AG08396 (cell line): ENCODE measurements at places on chromosomes 3 and 15.

DNA sequence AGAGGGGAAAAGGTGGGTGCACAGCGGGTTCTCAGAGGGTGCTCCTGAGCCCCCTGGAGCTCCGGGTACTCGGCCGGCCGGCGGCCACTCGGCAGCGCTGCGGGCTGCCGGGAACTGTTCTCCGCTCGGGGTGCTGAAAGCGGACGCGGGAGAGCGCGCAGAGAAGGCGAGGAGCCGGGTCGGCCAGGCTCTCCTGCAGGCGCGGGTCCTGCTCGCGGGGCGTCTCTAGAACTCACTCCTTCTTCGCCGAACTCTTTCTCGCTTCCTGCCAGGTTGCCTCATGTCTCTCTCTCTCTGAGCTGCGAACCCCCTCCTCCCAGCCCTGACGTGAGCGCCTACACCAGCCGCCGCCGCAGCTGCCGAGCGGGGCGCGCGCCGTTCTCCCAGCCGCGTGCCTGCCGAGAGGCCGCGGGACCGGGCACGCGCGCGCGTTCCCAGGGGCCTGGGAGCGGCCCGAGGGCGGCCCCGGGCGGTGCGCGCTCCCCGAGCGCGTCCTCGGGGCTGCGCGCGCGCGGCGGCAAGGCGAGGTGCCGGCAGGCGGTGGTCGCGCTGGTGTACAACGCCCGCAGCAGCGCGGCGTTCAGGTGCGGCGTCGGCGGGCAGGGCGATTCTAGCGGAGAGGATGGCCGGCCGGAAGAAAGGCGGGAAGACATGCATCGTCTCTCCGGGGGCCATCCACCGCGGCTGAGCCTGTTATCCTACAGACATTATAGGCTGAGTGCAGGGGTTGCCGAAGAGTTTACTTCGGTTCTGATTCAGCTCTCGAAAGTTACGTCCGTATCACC lies at the start of gene PEX5L:
TSS of gene PEX5L (minus strand) at position 267 of the 785 bp plus-strand sequence. CDS start 338 bp downstream, outside the sequence.
- DNase-seq = peak; percentile 80

DNA sequence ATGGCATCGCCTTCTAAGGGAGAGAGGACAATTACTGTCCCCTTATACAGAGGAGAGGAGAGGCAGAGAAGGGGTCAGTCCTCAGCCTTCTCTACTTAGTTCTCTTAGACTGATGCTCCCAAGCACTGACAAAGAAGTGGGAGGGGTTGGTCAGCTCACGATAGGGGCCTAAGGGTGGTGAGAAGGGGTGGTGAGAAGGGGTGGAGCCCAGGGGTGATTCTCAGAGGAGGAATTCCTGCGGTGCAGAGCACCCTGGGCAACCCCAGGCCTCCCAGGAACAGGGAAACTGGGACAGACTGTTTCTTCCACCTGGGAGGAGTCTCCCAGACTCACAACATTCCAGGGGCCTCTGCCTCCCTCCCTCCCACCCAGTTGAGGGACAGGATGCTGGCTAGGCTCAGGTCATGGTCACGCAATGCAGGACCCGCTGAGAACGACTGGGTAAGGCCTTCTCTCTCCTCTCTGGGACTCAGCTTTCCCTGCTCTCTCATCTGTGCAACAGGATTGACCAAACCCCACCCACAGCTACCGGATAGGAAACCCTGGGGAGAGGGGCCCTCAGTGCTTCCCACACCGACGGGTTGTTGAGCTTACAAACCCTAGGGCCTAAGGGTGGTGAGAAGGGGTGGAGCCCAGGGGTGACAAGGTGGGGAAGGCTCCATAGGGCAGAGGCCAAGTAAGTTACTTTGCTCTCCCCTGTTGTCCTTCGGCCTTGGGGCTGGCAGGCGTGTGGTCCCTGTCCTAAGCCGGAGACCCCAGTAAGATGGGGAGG lies 1.5 kb downstream of the TPRA1 start:
- peak; percentile 78 for DNase-seq

- no peak for DNase-seq
Measured at GRCh38 chr15:67760901-67761300, 64.4 kb upstream of the SKOR1 start.

- DNase-seq = no peak
Measured at GRCh38 chr15:60022379-60022741, 18.2 kb downstream of the FOXB1 start.

- DNase-seq = no peak
Measured at GRCh38 chr3:42226470-42227425, 39.2 kb downstream of the CCK start.

DNA sequence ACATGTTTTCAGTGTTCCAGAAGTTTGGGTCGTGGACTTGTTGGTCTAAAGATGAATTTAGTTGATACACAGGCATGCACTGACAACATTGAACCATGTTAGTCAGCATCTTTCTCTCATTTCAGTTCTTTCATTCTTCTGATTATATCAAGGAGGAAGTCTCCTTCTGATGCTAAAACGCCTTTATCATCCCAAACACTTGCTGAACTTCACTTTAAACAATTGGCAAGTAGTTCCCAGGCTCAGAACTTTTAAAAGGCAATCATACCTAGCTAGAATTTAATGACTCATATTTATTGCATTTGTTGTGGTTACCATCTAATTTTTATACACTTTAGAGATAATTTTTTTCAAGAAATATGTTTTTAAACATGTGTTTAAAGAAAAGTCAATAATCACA lies 15.9 kb downstream of the LMCD1 start:
- DNase-seq = no peak

- no peak for DNase-seq
Measured at GRCh38 chr3:162605651-162606204, 1109.1 kb downstream of the OTOL1 start.

GRCh38 chr15:27545494-27546255 lies 553.4 kb downstream of the OCA2 start:
- DNase-seq = no peak

- DNase-seq = no peak
Measured at GRCh38 chr3:22671848-22672247, 531.3 kb upstream of the UBE2E2 start.

DNA sequence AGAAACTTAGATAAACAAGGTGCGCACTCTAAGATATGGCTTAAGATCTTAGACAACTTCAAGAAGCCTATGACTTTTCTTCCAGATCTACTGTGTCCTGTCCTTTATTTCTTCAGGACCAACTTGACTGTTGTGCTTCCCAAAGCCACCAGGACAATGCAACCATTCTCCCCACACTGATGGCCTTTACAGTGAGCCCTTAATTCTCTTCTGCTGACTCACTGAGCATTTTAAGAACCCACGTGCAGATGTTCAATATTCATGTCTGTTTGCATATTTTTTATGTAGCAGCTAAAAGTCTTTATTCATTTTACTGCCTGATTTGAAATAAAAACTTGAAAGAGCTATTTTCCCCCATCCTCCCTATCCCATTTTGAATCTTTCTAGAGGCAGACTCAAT lies 103.3 kb upstream of the SLC2A2 start:
- DNase-seq = peak; percentile 34

DNA sequence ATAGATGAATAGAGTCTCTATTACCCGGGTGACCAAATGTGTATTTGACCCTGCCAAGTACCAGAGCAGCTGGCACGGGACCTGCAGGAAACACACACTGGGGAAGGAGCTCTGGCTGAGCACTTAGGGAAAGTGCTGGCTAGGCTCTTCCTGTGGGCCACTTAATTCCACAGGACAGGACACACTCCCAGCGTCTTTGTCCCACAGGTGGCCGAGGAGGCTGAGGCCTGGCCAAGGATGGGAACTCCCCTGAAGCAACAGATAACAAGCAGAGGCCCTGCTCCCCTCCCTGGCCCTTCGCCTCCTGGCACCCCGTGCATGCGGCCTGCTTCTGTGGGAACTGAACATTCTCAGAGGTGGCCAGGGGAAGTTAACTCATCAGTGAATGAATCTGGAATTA lies 180.8 kb downstream of the ATP10A start:
- no peak for DNase-seq

DNA sequence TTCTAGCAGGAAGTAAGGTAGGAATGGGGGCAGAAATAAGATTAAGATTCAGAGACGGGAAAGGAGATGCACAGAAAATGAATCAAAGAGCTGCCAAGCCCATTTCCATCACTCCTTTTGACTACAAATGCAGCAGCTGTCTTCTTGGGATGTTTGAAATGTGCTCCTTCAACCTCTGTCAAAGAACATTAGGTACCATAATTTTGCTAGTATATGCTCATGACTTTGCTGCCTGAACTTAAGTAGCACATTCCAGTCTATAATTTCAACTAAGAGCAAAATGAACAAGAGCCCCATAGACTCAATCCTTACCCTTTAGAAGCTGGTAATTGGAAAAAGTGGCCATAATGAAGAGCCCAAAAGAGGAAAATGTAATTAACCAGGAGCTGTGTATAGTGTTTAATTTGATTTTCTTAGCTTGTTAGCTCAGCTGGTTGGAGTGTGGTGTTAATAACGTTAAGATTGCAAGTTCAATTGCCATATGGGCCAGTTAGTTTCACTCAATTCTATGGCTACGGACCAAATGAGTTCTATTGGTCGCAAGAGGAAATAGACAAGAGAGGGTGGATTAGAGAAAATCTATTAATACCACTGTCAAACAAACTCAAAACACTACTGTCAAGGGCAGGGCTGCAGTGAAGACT lies 349.9 kb downstream of the ZBBX start:
- no peak for DNase-seq

- DNase-seq = no peak
Measured at GRCh38 chr3:13014755-13015285, 58.4 kb downstream of the IQSEC1 start.

DNA sequence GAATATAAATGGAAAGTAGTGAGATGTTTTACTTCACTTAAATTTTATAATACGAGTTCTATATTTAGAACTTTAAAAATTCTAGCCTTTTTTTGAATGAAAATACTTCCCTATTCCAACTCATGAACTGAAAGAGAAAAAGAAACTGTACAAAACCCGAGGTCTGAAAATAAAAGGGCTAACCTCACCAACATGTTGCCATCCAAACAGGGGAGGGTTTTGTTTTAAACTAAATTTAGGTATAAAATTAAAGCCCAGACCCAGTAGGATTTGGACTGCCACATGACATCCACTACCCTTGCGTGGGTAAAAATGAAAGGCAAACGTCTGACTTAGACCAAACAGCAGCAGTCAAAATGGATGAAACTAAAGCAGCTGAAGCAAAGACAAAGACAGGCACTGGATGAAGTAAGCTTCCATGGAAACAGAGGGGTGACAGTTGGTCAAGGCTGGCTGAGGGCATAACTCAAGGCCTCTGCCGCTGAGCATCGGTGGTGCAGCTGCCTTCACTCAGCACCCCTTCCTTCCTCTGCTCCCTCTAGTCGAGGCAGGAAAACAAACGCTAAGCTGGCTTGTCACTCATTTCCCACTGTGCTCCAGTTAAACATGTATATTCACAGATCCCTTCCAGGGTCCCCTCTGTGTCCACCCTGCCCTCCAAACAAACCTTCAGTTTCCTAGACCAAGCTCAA lies 58.1 kb downstream of the TM4SF4 start:
- DNase-seq = no peak

DNA sequence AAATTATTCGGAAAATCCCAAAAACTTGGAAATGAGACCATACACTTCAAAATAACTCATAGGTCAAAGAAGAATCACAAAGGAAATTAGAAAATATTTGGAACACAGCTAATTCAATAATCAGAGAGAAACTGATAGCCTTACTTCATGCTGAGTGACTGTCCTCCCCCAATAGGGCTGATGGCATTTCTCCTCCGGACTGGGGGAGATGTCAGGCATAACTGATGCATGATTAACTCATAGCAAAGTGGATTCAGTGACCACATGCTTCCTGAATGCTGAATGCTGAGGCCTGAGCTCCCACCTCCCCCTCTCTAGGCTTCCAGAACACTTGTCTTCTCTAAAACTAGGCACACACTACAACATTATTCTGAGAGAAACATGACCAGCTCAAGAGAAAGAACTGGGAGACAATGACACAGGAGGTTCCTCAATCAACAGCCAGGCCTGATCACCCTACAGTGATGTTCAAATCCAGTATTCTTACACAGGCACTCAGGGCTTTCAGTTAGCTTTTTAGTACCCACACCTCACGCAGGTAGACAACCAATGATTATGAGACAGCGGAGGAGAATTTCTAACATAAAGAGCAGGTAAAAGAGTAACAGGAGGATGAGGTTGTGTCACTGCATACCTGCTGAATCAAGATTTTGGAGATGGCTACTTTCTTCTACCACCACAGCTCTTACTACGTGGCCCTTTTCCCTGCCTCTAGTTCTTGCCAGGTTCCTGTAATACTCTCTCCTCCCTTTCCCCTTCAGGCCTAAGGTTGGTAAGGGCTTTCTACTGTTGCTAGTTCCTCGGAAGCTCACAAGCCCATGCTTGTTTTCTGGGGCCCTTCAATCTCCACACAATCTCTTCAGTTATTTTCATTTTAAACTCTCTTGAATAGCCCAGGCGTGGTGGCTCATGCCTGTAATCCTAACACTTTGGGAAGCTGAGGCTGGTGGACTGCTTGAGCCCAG lies 96.1 kb downstream of the FMN1 start:
- peak; percentile 68 for DNase-seq

DNA sequence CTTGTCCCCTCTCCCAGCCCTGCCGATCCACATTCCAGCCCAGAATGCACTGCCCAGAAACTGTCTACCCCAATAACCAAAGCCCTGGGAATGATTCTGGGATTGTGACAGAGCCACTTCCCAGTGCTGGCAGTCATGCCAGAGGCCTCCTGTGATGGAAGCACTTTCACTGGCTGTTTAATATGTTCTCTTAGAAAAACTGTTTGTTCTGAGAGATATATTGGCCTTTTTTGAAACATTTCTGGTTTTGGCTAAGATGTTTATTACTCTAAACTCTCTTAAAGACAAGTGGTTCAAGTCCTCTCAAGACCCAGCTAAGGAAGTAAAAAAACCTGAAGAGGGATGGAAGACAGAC lies 74.0 kb upstream of the HACD2 start:
- DNase-seq = no peak

GRCh38 chr3:168511428-168512014 lies 415.8 kb upstream of the GOLIM4 start:
- DNase-seq = peak; percentile 13

- no peak for DNase-seq
Measured at GRCh38 chr3:139109271-139109670, 64.6 kb upstream of the PRR23C start.

DNA sequence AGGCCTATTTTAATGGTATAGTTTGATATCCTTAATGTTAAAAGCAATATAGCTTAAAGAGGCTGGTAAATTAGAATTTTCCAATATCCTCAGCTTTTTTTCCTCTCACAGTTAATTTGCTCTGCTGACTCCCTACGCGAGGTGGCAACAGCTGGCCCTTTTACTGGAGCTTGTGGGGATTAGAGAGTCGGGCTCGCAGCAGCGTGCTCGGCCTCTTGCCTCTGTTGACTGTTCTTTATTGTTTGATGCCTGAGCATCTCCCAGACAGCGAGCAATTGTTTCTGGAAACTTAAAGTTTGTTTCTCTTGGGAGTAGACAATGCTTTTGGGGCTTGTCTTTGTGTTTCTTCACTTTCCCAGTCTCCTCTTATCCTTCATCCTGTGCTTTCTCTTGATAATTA lies 80.8 kb downstream of the OPA1 start:
- DNase-seq = no peak

DNA sequence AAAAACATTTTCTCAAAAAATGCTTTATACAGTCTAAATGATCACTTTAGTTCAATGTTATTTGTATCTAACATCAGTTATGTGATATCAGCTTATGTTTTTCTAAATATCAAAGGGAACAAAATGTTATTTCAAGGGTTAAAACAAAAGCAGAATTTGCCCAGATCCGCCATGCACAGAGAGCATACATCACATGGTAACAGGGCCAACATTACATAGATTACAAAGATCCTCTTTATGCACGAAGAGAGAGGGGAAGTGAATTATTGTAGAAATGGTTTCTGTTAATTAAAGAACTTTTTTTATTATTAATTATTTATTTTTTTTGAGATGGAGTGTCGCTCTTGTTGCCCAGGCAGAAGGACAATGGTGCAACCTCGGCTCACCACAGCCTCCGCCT lies 100.8 kb upstream of the MME start:
- no peak for DNase-seq
